ENCODE measurements at places on chromosomes 11 and 22.

- DNase-seq, result no peak
These were observed 8.3 kb upstream of the RIC3 start for GRCh38 chr11:8177136-8177535.

- no peak for DNase-seq
These were observed 22.1 kb downstream of the LMO1 start for GRCh38 chr11:8241373-8242117.

DNA sequence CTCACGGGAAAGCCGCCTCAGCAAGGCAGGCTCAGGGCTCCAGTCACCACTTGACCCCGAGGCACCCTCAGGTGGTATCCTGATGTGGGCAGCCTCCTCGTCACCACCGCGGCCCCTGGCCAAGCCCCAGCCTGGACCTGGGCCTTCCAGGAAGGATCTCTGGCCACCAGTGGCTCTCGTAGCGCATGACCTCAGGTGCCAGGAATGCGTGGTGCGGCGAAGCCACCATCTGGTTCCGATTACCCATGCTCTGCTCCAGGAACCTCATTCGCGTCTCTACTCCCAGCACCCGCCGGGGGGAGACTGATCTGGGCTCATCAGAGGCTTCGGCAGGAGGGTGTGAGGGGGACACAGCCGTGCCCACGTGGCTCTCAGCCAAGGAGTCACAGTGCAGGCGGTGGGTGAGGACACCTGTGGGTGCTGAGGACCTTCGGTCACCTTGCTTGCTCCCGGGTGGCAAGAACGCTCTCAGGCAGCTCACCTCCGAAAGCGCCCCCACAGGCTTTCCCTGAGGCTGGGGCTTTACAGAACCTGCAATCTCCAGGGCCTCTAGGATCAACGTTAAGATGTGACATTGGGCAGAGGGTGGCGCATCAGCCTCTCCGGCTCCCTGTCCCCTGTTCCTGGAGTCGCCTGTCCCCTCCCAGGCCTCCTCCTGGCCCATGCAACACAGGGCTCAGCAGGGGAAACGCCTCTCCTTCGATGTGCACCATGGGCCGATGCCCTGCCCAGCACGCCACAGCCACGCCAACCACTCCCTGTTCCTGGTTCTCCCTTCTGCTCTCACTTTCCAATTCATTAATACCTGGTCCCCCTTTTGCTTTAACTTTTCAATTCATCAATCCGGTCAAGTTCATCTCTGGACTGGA is 39.0 kb downstream of the TBX1 start:
- DNase-seq, result no peak

- DNase-seq, result no peak
These were observed 11.3 kb downstream of the CUL5 start for GRCh38 chr11:108019870-108020540.

Measured in right renal pelvis (tissue), 4 donors.